Epithelial cell of proximal tubule (primary cell): ENCODE measurements at places on chromosomes 7 and 10.

- DNase-seq = no peak
Observed at GRCh38 chr10:28680358-28680752, 3.0 kb downstream of the BAMBI start.

DNA sequence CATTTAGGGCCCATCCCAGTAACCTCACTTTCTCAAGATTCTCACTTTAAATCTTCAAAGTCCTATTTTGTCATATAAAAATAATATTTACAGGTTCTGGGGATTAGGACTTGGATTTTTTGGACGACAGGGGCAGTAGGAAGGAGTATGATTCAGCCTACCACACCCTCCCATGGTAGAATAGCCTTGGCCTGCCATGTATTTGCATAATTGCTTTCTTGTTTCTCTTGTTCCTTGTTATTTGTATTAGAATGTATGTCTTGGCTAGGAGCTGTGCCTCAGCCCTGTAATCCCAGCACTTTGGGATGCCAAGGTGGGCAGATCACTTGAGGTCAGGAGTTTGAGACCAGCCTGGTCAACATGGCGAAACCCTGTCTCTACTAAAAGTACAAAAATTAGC lies 92.5 kb downstream of the ELAPOR2 start:
- DNase-seq = no peak

GRCh38 chr10:51911723-51912122 lies 212.3 kb upstream of the CSTF2T start:
- DNase-seq = no peak

- DNase-seq = no peak
Observed at GRCh38 chr10:118047880-118048279, 1.1 kb upstream of the RAB11FIP2 start.

DNA sequence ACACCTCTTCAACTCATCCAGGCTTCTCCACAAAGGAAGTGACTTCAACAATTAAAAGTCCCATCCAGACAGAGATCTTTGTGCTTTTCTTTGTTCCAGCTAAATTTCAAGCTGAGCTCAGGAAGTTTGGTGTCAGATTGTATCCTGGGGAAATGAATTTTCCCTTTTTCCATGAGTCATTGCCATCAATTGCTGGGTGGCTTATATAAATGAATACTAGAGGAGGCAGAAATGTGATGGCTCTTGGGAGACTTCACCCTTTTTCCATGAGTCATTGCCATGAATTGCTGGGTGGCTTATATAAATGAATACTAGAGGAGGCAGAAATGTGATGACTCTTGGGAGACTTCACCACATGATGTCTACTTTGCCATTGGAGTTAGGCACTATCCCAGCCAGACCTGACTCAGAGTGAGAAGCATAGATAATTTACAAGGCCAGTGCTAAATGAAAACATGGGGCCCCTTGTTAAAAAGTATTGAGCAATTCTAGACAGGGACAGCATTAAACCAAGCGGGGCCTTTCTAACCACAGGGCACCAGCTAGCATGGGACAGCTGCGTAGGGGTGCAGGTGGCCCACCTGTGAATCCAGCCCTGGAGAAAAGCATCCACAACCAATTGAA lies 339.2 kb upstream of the PODXL start:
- peak; percentile 98 for DNase-seq

- DNase-seq = no peak
Observed at GRCh38 chr10:29409241-29410054, 120.6 kb downstream of the LYZL1 start.

DNA sequence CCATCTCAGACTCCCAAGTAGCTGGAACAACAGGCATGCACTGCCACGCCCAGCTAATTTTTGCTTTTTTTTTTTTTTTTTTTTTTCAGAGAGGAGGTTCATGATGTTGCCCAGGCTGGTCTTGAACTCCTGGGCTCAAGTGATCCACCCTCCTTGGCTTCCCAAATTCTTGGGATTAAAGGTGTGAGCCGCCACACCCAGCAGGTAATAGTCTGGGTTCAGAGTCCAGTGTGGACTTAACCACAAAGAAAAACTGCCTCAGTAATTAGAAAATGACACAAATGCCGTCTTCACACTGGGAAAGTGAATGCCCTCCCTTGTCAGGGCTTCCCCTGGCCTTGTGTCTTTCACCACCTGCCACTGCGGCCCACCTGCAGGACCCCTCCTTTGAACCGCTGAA lies 101.1 kb downstream of the RAB11FIP2 start:
- DNase-seq = no peak

DNA sequence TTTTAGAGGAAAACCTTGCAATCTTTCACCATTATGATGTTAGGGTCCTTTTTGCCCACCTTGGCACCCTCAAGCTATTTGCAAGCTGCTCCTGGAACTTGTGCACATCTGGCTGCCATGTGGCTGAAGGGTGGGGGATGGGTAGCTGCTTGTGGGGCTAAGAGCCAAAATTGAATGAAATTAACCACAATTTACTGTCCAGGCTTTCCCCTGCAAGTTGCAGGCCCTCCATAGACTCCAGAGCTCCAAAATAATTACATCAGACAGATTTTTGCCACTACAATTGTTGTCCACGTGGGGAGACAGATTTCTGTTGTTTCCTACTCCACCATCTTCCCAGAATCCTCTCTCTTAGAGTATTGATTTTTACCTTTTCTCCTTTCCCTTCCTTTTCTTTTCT lies 19.1 kb downstream of the PI4K2A start:
- no peak for DNase-seq

GRCh38 chr7:129748356-129749109 lies 137.0 kb downstream of the NRF1 start:
- no peak for DNase-seq

DNA sequence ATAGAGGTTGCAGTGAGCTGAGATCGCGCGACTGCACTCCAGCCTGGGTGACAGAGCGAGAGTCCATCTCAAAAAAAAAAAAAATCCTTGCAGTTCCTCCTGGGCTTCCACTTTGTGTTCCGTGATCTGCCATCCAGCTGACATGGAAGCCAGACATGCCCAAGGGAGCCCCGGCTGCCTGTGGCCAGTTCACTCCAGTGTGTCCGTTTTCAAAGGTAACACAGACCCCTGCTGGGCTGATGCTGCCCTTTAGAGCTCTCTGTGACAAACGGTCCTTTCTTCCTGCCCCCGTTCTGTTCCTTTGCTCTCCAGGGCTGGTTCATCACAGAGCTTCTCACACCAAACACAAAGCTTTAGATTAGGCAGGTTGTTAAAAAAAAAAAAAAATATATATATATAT lies 130.8 kb downstream of the CUL2 start:
- DNase-seq = no peak

DNA sequence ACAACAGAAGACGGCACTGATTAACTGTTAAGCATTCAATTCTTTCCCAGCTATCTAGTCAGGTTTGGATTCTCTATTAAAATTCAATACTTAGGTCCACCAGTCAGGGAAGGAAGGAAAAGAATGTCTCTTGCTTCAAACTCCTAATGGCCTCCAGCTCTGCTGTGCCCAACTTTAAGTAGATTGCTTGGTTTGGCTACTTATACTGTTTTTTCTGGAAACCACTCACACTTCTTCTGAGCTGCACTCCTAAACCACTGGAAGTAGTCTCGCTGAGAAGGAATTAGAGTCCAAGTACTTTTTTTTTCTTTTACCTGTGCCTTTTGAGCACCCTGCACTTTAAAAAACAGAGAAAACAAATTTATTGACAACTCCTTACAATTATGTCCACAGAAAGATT lies 26.7 kb upstream of the COL1A2 start:
- no peak for DNase-seq

- DNase-seq = no peak
Observed at GRCh38 chr7:99365318-99366141, 9.0 kb upstream of the ARPC1B start.

- DNase-seq = no peak
Observed at GRCh38 chr7:29406366-29406765, 157.3 kb upstream of the PRR15 start.

GRCh38 chr7:18123508-18124239 lies 96.0 kb upstream of the PRPS1L1 start:
- DNase-seq = no peak

DNA sequence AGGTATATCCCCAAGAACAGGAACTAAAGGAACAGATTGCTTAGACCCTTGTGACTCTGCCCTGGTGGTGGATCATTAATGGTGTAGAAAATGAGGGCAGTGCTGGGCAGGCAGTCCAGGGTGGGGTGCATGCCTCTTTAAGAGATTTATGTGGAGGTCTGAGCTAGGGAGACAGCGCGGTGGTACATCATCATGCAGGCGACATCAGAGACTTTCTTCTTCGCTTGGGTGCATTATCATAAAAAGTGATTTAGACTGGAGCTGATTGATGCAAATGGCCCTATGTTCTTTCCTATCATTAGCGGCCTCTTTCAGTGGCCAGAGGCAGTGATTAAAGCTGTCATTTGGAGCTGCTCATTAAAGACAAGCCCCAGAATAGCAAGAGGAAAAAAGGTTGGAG lies 519.1 kb upstream of the GALNT17 start:
- DNase-seq = no peak

- no peak for DNase-seq
Observed at GRCh38 chr7:97307521-97308108, 190.1 kb downstream of the SDHAF3 start.

- DNase-seq = no peak
Observed at GRCh38 chr10:71584902-71585563, 134.5 kb downstream of the C10orf105 start.

- DNase-seq = no peak
Observed at GRCh38 chr10:69952069-69952800, 100.4 kb upstream of the MACROH2A2 start.

DNA sequence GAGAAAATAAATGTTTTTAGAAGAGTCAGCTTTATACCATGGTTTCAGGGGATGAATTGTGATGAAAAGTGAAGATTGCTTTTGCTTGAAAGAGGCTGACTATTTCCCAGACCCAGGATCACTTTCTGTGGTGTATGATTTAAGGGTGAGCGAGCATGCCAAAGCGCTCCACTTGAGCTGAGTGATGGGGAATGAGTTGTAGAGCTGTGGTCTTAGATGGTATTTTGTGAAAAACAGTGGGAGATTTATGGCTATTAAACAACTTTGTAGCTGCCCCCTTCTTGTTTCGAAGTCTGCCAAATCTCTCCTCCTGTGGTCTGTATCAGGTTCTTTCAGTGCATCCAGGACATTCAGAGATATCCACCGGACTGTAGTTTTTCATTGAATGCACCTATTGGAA lies 888.2 kb downstream of the LRMDA start:
- DNase-seq = no peak

DNA sequence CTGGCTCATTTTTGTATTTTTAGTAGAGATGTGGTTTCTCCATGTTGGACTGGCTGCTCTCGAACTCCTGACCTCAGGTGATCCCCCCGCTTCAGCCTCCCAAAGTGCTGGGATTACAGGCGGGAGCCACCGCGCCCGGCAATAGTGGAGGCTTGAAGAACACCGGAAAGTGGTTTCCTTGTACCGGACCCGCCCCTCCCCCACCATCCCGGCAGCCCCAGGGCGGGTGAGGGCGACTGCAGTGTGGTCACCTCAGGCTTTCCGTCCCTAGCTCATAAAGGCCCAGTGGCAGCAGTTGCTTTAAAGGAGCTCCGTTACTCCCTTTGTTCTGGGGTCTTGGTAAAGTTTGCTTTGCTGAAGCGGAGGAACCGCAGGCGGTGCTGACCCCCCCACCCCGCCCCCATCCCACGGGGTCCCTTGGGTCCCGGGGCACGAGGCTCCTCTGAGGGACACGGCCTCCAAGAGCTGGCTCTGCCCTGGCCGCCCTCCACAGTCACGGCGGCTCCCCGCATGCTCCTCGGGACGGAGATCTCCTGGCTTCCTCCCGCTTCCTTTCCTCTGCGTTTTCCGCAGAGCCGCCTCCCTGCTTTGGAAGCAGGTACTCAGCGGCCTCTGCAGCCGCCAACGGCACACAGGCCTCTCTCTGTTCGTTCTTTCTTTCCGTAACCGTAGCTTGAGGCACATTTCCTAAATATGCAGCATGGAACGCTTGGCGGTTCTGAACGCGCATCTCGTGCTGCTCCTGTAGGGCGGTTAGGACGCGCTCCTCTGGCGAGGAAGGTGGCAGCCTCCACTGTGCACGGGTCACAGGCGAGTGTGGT lies 77.3 kb downstream of the DNAJB6 start:
- no peak for DNase-seq

DNA sequence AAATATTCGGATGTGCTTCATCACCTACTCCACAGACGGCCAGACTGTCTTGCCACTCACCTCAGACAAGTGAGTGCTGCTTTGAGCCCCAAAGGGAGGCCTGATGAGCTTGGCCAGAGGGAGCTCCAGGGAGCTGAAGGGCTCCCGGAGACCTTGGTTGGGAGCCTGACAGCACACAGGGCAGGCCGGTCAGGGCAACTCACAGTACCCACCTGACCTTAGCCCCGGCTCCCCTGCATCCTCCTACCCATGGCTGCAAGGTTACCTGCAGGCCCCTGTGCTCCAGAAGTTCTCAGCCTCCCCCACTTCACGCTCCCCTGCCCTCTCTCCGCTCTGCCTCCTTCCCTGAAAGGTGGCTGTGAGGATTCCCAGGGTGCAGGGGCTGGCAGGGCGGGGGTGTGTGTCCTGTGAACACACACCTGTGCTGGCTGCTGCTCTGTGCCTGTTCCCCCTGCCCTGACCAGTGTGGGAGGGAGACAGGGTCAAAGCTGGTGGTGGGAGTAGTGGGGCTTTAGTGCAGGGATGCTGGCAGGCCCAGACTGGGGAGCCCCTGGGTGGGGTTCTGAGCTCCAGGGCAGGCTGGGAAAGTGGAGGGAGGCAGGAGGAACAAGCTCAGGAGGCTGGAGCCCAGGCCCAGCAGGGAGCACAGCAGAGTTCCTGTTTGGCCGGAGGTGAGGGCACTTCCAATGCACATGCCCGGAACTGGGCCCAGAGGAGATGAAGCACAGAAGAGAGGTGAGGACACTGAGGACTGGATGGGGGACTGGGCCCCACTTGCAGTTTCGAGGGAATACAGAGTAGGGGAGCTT lies 7.2 kb downstream of the ANTXRL start:
- DNase-seq = no peak

GRCh38 chr7:81510122-81510521 lies 259.7 kb downstream of the HGF start:
- no peak for DNase-seq

GRCh38 chr10:2744547-2745200 lies 322.7 kb upstream of the PFKP start:
- DNase-seq = no peak

GRCh38 chr7:107972941-107973376 lies 30.0 kb downstream of the LAMB1 start:
- no peak for DNase-seq

DNA sequence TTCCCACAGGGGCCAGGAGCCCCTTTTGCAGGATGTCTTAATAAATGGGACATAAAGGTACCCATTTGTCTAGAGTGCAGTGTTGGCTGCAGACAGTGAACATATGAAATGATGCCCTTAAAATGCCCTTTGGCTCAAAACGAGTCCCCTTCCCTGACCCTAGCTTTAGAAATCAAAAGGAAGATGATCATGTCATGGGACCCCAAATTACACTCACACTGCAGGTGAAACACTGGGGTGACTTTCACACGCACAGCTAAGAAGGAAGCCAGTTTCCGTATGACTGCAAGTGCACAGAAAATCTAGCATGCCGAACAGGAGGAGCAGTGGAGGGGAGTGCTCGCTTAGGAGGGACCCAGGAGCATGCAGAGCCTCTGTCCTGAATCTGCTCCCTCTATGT lies 154.5 kb upstream of the KLF14 start:
- DNase-seq = no peak
